ENCODE measurements at places on chromosomes 11 and 22.

DNA sequence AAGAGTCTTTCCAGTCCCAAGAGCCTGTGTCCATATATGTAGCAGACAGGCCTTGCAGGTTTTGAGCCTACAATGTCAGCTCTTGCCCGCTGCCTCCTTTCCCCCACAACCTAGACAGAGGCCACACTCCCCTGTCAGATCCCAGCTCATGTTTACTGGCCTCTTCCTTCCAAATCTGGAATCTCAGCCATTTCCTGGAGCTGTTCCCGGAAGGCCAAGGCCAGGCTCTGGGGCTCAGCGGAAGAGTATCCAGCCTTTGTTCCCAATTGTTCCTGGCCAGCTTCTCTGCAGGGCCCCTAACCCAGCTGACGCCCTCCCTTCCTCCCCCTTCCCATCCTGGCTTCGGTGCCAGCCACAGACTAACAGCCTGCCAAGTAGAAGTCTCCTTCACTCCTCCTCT lies 1.0 kb upstream of the ROBO4 start:
- no peak for DNase-seq

DNA sequence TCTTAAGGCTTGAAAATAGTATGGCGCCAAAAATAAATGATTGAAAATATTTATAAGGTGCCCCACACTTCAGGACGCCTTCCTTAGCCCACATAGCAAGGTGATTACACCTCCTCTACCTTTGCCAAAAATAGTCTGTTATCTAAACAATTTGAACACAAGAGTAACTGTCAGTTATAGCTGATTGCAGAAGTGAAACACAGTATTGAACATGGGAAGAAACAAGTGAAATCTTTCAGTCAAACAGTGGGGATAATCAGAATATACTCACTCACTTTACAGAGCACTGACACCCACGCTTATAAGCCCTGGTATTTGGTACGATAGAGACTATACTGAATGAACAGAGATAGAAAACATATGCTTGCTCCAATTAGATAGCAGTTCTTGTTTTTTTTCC lies 203.1 kb downstream of the RAB38 start:
- DNase-seq = no peak

- no peak for DNase-seq
These were observed 23.5 kb downstream of the WEE1 start for GRCh38 chr11:9596926-9597464.

DNA sequence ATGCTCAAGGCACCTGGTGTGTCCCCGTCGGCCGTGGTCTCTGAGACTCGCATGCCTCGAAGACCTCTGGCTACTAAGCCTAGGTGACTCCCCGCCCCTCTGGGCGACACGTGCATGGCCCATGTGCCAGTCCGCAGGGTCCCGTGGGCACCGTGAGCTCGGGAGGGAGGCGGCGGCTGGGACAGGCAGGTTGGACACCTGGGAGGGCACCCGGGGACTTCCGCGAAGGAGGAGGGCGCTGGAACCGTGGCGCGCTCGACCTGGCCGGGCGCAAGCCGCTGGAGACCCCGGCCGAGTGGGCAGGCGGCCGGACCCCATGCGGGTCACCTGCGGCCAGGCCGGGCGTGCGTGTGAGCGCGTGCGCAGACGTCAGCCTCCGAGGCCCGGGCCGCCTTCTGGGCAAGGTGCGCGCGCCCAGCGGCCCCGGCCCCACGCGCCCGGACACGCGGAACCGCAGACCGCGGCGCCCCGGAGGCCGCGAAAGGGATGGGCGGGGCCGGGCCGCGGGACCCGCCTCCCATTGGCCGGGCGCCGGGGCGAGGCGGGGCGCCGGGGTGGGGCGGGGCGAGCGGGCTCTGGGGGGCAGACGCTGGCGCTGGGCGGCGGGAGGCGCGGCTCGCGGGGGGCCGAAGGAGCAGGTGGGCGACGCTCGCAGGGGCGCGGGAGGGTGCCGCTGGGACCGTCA lies 579 bp upstream of the RASD2 start:
- DNase-seq = peak; percentile 79

- no peak for DNase-seq
These were observed 24.9 kb downstream of the CTSC start for GRCh38 chr11:88312628-88313027.

GRCh38 chr11:65692367-65692766 lies 19.7 kb upstream of the KAT5 start:
- no peak for DNase-seq

DNA sequence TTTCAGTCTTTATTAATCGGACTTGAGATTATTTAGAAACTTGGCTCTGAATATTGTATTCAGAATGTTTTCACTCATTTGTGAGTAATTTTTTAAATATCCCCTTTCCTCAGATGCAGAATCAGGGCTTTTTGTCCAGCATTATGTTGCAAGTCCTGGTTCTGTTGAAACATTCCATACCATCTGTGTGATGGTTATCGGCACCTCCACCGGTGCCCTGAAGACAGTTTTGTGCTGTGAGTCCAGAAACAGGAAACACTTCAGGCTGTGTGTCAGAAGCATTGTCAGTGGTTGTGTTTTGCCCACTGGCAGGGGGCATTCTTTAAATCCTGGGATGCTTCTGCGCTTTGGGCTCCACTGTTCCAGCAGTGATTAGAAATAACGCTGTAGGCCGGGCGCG lies 20.4 kb downstream of the CDPF1 start:
- no peak for DNase-seq

DNA sequence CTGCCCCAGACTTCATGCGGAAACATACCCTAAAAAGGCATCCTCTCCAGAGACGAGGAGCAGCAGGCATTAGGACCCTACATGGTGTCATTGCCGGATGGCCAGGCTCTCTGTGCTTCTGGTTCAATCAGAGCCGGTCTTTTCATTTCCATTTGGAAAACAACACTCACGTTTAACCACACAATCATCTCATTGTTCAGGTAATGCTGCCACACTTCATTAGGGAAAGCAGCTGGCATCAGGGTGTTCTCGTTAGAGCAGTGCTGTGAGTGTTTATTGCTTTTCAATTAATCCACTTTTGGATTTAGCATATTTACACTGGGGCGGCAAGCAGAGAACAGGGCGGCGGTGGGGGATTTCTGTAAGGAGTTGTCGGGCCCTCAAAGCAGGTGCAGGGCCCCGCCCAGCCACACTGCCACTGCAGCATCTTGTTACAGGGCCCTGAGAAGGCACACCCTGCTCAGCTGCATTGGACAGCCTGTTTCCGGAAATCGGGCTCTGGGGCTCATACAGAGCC lies 338.6 kb downstream of the SHANK2 start:
- DNase-seq = no peak

- no peak for DNase-seq
These were observed 196.5 kb upstream of the UBASH3B start for GRCh38 chr11:122459064-122459463.

DNA sequence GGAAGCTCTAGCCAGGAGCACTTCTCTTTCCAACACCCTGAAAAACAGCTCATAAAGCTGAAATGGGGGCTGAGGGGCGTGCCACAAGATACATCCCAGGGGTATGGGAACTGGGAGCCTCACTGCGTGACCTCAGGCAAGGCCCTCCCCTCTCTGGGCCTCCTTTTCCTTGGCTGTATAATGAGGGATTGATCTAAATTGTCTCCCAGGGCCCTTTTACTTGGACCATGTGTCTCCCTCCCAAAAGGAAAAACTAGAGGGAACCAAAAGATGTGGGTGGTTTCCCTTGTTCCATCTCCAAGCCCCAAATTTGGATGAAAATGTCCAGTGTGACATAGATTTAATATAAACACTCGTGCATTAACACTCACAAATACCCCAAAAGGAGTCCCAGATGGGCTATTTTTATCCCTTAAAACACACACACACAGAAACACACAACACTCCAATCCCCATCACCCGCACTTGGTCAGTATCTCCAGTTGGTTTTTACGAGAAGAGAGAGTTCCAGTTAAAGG lies 25.9 kb upstream of the SMTN start:
- DNase-seq = no peak

- DNase-seq = no peak
These were observed 29.8 kb downstream of the CABIN1 start for GRCh38 chr22:24040946-24041345.

GRCh38 chr11:71304045-71304444 lies 51.7 kb upstream of the SHANK2 start:
- no peak for DNase-seq

DNA sequence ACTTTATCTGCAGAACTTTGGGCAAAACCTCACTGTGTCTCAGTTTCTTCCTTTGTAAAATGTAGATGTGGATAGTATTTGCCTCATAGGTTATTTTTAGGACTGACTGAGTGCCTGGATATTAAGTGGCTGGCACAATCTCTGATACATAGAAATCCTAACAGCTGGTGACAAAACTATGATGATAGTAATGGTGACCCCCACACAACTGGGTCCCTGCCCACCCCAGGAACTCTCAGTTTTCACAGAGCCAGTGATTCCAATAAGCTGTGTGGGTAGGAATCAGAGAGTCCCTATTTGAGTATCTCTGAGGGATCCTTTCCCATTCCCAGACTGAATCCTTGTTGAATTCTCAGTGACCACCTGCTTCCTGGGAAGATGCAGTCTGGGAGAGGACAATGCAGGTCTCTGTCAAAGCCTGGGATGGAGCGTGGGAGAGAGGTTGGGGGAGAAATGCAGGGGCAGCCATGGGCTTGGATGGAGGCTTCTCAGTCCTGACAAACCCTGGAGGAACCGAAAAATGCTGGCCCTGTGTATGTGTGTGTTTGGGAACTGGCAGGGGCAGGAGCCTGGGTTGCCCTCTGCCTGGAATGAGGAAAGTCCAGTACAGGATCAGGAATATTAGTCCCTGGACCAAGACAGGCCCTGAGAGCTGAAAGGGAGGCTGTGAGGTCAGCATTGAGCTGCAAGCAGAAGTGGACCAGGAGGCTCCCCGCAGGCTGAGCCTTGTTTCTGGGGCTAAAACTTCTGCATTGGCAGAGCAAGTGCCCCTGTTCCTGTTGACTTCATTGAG lies 6.1 kb upstream of the P2RY6 start:
- no peak for DNase-seq

DNA sequence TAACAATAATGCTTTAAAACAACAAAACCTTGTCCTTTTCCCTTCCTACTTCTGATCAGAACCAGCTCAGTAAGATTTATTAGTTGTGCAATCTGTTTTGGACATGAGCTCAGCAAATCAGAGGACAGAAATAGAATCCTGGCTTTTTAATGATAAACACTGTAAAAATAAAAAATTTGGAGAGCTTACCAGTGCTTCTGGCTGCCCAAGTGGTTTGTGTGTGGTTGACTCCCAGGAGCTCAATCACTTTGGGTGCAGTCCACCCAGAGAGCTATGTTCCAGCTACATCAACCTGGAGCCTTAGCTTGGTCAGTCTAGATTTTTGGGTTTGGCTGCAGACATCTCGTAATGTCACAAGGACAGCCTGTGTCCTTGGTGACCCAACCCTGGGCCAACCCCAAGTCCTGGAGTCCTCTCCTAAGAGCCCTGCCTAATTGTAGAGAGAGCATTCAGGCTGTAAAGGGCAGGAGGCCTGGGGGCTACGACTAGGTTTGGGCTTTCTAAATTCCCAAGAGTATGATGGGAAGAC lies 28.5 kb downstream of the CD44 start:
- DNase-seq = no peak

DNA sequence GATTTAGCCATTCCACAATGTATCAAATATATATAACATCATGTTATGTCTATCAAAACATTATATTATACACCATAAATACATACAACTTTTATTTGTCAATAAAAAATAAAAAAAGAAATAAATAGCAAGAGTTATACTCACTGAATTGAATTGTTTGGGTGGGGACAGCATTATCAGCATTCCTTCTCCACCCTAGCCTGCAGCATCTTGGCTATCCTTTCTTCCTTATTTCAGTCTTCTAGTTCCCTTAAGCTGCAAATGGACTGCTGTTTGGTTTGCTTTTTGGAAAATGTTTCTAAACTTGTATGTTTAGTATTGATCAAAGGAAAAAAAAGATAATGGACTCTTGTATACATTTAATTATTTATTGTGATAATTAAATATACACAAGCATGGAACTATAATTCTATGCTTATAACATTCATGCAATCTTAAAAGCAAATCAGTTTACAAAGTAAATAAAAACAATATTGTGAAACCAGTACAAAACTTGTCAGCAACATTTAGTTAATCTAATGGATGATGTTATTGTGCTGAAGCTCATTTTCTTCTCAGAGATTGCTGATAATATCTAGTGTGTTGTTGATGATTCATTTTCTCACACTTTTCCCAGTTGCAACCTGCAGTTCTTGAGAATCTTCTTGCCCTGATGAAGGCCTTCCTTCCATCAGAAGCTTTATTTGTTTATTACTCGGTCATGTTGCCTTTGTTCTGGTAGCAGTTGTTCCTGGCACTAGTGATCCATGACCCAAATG lies 5.0 kb downstream of the ARHGAP42 start:
- DNase-seq = no peak

DNA sequence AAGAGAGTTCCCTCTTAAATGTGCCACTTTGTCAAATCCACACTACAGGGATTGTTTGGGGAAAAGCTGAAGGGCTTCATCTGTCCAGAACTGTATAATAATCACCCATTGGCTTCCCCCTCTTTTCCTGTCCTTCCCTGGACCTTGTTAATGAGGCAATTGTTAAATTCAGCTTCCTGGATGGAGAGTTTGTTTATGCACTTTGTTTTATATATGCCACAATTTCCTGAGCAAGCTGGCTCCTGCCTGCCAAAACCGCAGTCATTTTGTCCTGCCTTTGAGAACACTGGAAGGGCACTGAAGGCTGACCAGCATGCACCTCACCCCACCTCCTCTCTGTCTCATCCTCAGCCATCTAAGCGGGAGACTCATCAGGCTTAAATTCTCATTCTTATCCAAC lies 86.2 kb downstream of the MSANTD4 start:
- DNase-seq = no peak

- DNase-seq = peak; percentile 79
These were observed 11.1 kb downstream of the POLR3H start for GRCh38 chr22:41532908-41533825.

GRCh38 chr11:26608507-26609146 lies 36.6 kb upstream of the MUC15 start:
- no peak for DNase-seq

DNA sequence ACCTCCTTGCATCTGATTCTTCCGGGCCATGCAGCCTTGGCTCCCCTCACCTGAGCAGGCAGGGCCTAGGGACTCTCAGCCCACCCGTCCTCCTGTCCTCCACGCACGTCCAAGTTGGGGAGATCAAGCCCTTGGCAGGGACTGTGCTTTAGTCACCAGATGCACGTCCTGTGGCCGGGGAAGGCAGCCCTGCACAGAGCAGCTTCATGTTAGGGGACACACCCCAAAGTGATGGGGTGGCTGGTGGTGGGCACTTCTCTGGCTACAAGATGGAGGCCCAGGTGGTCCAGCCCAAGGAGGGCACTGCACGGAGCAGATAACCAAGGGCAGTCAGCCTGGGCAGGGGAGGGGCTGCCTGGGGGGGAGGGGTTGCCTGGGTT lies 1.2 kb downstream of the MUC5B start:
- no peak for DNase-seq

- DNase-seq = no peak
These were observed 119.4 kb downstream of the TTC28 start for GRCh38 chr22:28560046-28560742.

DNA sequence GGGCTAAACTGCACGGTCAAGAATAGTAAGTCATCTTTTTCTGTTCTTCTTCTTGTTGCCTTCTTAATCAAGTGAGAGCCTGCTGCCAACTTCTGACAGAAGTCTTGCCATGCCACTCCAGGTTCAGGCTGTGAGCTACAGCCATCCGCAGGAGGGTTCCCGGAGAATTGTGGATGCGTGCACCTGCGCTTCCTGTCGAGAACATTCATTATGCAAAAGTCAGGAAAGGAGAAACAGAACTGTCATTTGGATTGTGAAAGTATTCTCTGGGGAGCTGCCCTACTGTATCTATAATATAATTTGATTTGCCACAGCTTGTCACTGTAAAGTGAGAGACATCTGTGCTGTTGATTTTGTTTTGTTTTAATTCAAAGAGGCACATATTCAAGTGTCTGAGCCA lies 12.3 kb downstream of the IL17RA start:
- DNase-seq = no peak

- no peak for DNase-seq
These were observed 356.5 kb downstream of the INSC start for GRCh38 chr11:15471048-15471894.

Data from activated naive CD8-positive, alpha-beta T cell treated with anti-CD3 and anti-CD28 coated beads, Interleukin-2, amount 50 U/mL, for 24 hours (primary cell).